ENCODE measurements at places on chromosomes 7 and 10. TPM values are rescaled to one million over a fixed set of nuclear protein-coding genes. Genes with fewer than 3 reads are reported as not detected.

DNA sequence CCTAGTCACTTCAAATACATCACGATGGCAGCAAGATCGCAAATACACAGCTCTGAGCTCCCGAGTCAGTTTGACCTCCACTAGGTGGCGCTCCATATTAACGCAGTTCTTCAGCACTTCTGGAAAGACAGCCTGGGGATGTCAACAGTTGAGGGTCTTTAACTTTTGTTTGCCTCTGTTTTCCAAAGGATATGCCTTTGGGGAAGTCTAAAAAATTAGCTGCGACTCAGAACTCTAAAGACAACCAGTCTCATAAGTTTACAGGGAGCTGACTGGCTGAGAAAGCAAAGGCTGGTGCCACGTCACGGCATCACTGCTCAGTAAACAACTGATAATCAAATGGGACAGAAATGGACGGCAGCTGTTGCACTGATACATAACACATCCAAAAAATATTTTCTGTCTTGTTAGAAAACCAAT lies 458.8 kb downstream of the SORCS1 start:
- H3K27ac ChIP-seq = no peak overlapping the region
- no peaks in the 10 kb centered on the region for H3K36me3 ChIP-seq
- DNase-seq = peak; percentile 68
- H3K4me3 ChIP-seq = no peak overlapping the region
- no peaks in the 10 kb centered on the region for H3K27me3 ChIP-seq

DNA sequence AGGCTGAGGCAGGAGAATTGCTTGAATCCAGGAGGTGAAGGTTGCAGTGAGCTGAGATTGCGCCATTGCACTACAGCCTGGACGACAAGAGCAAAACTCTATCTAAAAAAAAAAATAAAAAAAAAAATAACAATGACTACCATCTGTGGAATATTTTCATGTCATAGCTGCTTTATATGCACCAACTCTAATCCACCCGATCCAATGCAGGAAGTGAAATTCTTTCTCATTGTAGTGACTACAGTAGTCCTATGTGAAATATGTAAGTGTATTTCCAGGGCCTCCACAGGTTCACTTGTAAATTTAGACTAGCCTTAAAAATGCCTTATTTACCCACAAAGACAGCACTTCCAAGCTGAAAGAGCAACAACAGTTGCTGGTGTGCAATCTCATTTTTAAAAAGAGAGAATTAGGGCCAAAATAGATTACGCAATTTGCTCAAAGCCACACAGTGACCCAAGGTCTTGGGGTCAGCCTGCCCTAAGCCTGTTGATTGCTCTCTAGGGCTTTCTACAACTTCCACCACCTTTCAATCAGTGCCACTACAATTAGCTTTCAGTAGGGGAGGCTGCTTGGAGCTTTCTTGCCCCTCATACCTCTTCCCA lies 25.8 kb upstream of the EGFR start:
- H3K4me3 ChIP-seq = no peak overlapping the region
- no peak overlapping the region for H3K27ac ChIP-seq
- DNase-seq = no peak
- H3K4me1 ChIP-seq = peaks cover 11% of the 10 kb centered on the region
- H3K36me3 ChIP-seq = no peaks in the 10 kb centered on the region

- H3K36me3 ChIP-seq = peaks cover 26% of the 10 kb centered on the region
- H3K4me3 ChIP-seq = peak overlapping the region; percentile 98
- no peaks in the 10 kb centered on the region for H3K27me3 ChIP-seq
- DNase-seq = no peak
- peak overlapping the region; percentile 100 for H3K27ac ChIP-seq
These were observed 134.5 kb downstream of the NRBF2 start for GRCh38 chr10:63267414-63268148.

The IFIT2 gene
- 0.07 TPM for total RNA-seq

DNA sequence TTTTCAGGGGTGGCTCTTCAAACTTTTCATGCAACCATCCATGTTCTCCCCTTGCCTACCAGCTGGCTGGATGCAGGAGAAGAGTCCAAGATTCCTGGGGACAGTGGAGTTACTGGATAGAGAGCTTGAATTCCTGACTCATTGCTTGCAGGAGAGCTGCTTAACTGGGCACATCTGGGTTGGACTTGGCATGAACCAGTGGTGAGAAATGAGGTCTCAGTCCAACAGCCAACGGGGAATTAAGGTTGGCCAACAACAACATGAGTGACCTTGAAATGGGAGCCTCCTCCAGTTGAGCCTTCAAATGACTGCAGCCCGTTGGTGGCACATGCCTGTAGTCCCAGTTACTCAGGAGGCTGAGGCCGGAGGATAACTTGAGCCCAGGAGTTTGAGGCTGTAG lies 58.1 kb upstream of the OPN4 start:
- no peak overlapping the region for H3K4me3 ChIP-seq
- H3K27me3 ChIP-seq = peaks cover 2% of the 10 kb centered on the region
- no peak for DNase-seq
- H3K36me3 ChIP-seq = no peaks in the 10 kb centered on the region

- peaks cover 36% of the 10 kb centered on the region for H3K36me3 ChIP-seq
- no peaks in the 10 kb centered on the region for H3K27me3 ChIP-seq
- H3K4me3 ChIP-seq = no peak overlapping the region
- DNase-seq = no peak
These were observed 35.1 kb downstream of the LANCL2 start for GRCh38 chr7:55400191-55400590.

The GHRHR gene
- 4.0 TPM for total RNA-seq

The ACTR3C gene
- 1.5 TPM for total RNA-seq

DNA sequence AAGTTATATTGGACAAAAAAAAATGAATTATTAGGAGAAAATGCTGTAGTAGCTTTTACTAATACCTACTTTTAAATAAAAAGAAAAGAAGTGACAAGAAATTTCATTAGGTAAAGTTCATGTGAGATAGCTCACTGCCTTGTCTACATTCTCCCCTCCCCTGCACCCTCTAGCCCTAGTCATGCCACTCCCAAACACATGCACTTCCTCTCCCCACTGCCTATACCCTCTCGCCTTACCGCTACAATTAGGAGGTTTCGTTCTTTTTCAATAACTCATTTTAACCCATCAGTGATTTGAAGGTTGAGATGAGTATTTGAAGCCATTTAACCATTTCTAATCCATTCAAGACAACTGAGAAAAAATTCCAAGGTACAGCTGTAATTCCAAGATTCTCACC lies 75.3 kb downstream of the HIBADH start:
- peaks cover 48% of the 10 kb centered on the region for H3K4me1 ChIP-seq
- H3K27me3 ChIP-seq = no peaks in the 10 kb centered on the region
- H3K27ac ChIP-seq = no peak overlapping the region
- H3K4me3 ChIP-seq = no peak overlapping the region
- no peaks in the 10 kb centered on the region for H3K36me3 ChIP-seq

The HOXA3 gene
- not detected for total RNA-seq

- H3K4me1 ChIP-seq = peaks cover 31% of the 10 kb centered on the region
- no peaks in the 10 kb centered on the region for H3K36me3 ChIP-seq
- peaks cover 98% of the 10 kb centered on the region for H3K27me3 ChIP-seq
- no peak overlapping the region for H3K27ac ChIP-seq
- peak overlapping the region; percentile 78 for H3K4me3 ChIP-seq
- peak; percentile 44 for DNase-seq
These were observed 73.9 kb upstream of the LEP start for GRCh38 chr7:128167042-128167701.

The ASZ1 gene
- total RNA-seq = not detected

DNA sequence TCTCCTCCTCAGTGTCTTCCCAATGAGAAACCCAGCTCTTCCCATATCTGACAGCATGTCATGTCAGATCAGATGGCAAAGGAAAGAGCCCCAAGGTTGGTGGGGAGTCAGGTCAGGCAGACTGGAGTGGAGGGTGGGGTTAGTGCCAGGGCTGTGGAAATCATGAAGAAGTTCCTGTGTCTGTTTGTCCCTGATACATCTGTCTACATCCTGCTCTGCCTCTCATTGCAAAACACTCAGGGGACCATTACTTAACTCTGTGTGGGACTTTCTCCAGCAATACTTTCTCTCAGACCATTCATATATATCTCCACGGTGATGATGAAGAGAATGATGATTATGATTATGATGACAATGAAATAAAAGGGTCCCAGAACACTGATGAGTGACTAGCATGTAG lies 3.3 kb downstream of the PRRT4 start:
- H3K27ac ChIP-seq = no peak overlapping the region
- no peaks in the 10 kb centered on the region for H3K36me3 ChIP-seq
- DNase-seq = no peak
- no peak overlapping the region for H3K4me3 ChIP-seq
- H3K4me1 ChIP-seq = peaks cover 23% of the 10 kb centered on the region

DNA sequence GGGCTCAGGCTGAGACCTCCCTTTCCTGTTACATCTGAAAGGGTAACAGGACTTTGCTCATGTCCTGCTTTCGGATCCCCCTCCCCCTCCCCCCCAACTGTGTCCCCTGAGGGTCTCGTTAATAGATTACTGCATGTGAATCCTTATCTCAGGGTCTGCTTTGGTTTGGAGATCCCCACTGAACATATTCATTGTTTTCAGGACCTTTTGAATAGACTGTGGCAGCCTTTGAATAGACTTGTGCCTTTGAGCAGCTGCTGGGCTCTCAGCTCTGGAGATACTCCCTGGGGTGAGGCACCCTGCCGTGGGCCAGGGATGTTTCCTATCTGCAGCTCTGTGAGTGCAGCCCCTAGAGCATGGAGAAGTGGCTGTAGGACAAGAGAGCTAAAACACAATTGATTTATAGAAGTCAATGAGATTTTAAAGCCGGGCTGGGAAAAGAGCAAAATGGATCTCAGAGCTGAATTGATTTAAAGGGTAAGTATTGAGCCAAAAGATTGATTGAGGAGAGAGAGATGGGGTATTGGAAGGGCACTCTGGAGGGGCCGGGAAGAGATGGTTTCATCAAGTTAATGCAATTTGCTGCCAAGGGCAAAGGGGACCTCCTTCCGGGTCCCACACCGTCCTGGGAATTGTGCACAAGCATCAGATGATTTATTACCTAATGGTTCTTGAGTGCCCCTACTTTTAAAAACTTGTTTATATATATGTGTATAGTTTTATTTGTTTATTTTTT lies 9.9 kb downstream of the ARHGAP22 start:
- peaks cover 23% of the 10 kb centered on the region for H3K4me1 ChIP-seq
- H3K36me3 ChIP-seq = no peaks in the 10 kb centered on the region
- peak; percentile 40 for DNase-seq
- no peak overlapping the region for H3K27ac ChIP-seq
- H3K4me3 ChIP-seq = peak overlapping the region; percentile 11

GRCh38 chr10:79209340-79209739 lies 137.9 kb upstream of the PPIF start:
- no peak overlapping the region for H3K4me3 ChIP-seq
- no peak overlapping the region for H3K27ac ChIP-seq
- peaks cover 8% of the 10 kb centered on the region for H3K36me3 ChIP-seq
- no peak for DNase-seq
- no peaks in the 10 kb centered on the region for H3K27me3 ChIP-seq

Measured in WTC11 (cell line).